Kidney (tissue), 22 donors: ENCODE measurements at places on chromosomes 5 and 9.

DNA sequence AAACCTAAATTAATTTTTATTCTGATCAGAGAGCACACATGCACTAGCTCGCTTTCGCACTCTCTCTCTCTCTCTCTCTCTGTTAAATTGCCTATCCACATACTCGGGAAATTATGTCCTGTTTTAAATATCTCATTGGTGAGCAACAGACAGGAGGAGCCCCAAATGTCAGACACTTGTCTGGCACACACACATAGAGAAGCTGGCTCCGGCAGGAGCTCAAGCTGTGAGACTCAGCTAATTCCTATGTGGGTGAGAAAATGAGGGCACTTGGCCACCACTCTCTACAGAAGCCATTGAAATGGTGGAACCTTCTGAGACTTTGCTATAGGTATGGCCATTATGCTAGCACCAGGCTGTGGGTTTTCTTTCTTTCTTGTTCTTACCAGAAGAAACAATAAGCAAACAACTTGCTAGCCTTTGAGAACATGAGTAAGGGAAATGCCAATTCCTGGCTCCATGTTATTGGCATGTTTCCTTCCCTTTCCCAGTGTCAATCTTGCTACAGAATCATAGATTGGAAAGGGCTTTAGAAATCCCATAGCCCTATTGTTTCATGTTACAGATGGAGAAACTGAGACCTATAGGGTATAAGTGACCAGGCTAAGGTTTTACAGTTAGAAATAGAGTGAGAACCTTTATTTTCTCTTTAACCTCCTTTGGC is 9.0 kb downstream of the RFX3 start:
- no peak for DNase-seq

DNA sequence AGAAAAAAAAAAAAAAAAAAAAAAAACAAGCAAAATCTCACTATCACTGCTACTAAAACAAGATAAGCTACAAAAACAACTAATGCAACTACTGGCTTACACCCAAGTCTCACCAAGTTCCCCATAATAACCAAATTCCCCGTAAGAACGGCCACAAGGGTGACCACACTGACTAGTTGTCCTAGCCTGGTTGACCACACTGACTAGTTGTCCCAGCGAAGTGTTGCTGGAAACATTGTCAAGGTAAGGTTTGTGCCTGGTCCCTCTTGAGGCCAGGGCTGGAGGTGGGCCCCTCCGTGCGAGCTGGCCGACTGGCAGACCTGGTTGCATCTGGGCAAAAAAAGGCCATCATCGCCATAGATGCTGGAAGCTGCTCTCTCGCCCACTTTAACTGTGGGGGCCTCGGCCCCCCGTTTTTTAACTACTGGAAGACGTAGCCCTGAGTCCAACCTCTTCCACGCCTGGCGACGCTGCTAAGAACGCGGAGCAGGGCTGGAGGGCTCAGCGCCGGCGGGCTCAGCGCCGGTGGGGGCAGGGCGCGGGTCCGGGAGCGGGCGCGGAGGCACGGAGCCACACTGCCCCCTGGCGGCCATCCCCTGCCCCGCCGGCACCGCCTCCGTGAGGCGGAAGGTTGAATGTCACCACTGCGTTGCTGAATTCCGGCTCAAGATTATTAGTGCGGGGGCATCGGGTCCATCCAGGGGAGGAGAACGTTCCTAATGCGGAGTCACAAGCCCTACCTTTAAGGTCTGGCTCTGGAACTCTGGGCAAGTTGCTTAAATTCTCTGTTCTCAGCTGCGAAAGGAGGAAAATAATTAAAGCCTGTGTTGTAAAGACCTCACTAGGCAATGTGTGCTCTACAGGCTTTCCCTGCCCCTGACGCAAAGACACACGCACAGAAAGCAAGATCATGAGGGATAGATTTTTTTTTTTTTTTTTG is 84.0 kb downstream of the HSD17B3 start:
- DNase-seq = peak; percentile 86

- no peak for DNase-seq
Measured at GRCh38 chr9:82081496-82081895, 92.9 kb downstream of the SPATA31D1 start.

GRCh38 chr5:42641336-42642005 is 115.1 kb upstream of the CCDC152 start:
- no peak for DNase-seq

DNA sequence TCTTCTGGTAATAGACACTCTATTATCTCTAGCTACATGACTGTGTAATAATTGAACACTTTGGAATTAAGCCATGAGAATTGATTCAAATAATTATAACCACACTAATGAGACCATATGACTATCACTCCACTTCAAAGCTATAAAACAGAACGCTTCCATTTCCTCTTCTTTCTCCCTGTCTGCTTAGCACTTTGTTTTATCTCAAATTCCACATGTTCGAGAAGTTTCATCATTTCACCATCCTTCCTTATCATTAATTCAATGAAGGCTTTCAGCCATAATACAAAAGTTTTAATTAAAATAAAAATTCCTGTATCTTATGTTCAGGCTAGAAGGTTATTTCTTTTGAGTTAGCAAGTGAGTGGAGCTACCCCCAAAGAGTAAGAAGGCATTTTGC is 7.4 kb upstream of the DCTN4 start:
- DNase-seq = no peak

DNA sequence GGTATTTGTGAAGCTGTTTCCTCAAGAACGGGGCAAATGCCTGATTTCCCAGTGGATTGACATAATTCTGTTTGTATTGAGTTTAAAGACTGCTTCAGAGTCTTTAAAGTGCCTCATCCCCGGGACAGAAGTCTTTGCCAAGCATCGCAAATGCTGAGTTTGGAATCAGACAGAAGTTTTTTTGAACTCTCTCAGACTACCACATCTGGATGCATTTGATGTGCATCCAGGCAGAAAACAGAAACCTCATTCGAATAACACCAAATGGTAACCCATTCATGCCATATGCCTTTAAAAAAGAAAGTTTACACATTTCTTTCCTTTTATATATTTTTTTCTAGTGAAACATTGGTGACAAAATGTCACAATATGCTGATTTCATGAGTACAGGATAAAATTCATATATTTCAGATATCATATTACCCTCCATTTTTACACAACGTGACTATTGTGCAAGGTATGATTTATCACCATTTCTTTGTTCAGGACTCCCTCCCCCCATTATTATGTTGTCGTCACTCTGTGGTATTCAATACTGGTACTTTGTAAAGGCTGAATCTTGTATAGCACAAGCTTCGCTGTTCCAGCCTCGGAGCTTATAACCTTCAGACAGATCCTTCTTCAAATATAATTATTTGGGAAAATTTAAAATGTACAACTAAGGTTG is 91.1 kb downstream of the ZNF608 start:
- no peak for DNase-seq

DNA sequence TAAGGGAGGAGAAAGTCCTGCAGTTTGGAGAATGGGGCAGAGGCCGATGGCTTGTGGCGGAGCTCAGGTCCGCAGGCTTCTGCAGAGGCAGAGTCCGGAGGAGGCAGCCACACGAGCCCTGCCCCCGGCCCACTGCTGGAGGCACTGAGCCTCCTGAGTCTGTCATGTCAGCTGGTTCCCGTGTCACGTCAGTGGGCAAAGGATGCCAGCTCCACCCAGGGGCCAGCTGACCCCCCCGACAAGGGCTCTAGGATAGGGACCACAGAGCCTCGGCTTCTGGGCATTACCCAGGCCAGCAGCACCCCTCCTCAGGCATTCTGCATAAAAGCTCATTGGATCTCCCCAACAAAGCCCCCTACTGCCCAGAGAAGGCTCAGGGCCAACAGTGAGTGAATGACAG is 8.5 kb downstream of the SH3PXD2B start:
- DNase-seq = no peak

DNA sequence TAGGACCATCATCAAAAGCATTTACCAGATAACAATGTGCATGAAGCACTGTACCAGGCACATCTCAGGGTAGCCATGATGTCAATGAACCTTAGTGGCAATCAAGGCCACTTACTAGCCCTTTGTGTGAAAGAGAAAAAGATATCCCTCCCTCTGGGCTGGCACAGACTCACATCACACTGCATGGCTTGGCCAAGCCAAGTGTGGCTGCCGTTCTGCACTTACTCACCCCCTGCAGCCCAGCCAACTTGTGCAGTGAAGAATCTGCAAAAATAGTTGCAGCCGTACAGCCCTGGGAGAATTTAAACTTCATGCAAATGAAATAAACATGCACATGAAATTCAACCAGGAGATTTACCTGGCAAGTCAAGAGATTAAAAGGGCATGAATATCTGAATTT is 333.5 kb downstream of the DEPDC1B start:
- DNase-seq = no peak
